Diencephalon (tissue), 1 donor: ENCODE measurements at places on chromosomes 6 and 20. TPM values are rescaled to one million over a fixed set of nuclear protein-coding genes. Genes with fewer than 3 reads are reported as not detected.

Gene BNIP5
- total RNA-seq: not detected

Gene GCLC
- 25.1 TPM for total RNA-seq

Gene PPP1R14C
- 35.5 TPM for total RNA-seq

Gene GNAS-AS1
- 1.2 TPM for total RNA-seq

Gene NTSR1
- total RNA-seq: 2.1 TPM
